ENCODE measurements at places on chromosomes 3 and 15. TPM values are rescaled to one million over a fixed set of nuclear protein-coding genes. Genes with fewer than 3 reads are reported as not detected.

Gene C3orf52
- 0.50 TPM for total RNA-seq

Gene CFAP20DC
- total RNA-seq = 1.7 TPM

Gene NEK10
- 0.64 TPM for total RNA-seq

Gene SCG5
- total RNA-seq = 4.7 TPM

DNA sequence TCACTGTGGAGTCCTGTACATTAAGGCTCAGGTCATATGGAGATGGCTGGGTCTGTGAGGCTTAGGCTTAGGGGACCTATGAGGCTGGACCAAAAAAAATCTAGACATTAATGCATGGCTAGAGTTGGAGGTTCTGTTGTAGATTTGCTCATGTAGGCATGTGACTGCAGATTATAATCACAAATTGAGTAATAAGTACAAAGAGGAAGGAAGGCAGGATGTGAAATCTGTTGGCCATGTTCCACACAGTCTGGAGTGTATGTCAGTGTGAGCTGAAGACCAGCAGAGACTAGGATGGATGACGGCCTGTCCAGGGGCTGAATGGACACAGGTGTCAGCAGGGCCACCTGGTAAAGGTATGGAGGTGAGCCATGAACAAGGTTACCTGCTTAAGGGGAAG lies at the start of gene ST3GAL6:
TSS of gene ST3GAL6 (plus strand) at position 265 of the 400 bp plus-strand sequence. CDS start 5,101 bp downstream, outside the sequence.
- H3K27ac ChIP-seq = no peak within 1 kb of the TSS
- peak; percentile 69 for DNase-seq
- H3K4me3 ChIP-seq = peak within 1 kb of the TSS; percentile 18

DNA sequence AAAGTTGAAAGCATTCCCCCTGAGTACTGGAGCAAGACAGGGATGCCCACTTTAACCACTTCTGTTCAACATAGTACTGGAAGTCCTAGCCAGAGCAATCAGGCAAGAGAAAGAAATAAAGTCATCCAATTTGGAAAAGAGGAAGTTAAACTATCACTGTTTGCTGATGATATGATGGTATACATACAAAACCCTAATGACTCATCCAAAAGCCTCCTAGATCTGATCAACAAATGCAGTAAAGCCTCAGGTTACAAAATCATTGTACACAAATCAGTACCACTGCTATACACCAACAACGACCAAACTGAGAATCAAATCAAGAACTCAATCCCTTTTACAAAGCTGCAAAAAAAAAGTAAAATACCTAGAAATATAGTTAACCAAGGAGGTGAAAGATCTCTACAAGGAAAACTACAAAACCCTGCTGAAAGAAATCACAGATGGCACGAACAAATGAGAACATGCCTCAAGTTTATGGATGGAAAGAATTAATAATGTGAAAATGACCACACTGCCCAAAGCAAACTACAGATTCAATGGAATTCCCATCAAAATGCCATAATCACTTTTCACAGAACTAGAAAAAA lies 40.3 kb downstream of the RPL39L start:
- H3K4me3 ChIP-seq = no peak overlapping the region
- no peaks in the 10 kb centered on the region for H3K27me3 ChIP-seq

Gene CTXN2
- not detected for total RNA-seq

- no peaks in the 10 kb centered on the region for H3K27me3 ChIP-seq
- no peaks in the 10 kb centered on the region for H3K4me1 ChIP-seq
- no peak for DNase-seq
- no peak overlapping the region for H3K27ac ChIP-seq
Observed at GRCh38 chr15:69508659-69509058, 56.0 kb downstream of the RPLP1 start.

Gene TIMP4
- total RNA-seq = 0.35 TPM

GRCh38 chr3:41199866-41200668 lies 762 bp downstream of the CTNNB1 start:
- no peaks in the 10 kb centered on the region for H3K36me3 ChIP-seq
- H3K4me3 ChIP-seq = peak overlapping the region; percentile 92
- no peak for DNase-seq
- H3K27me3 ChIP-seq = no peaks in the 10 kb centered on the region

DNA sequence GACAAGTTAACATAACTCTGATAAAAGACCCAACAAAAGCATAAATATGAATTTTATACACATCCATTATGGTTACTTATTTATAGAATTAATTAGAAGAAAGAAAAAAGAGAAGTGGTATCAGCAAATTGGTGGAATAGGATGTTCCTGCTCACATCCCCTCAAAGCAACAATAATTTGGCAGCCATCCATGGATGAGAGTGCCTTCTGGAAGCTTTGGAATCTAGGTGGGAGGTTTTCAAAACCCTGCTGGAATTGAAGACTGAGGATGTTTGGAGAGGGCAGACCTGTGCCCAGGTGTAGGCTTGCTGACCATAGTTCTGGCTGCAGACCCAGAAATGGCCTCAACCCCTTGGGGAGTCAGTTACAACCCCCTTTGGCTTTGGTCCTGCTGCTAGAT lies 91.2 kb downstream of the EDEM1 start:
- no peak overlapping the region for H3K27ac ChIP-seq
- H3K4me3 ChIP-seq = no peak overlapping the region

Gene THBS1
- 253 TPM for total RNA-seq

Gene CCNB2
- total RNA-seq = 0.13 TPM

Gene SLC22A13
- 0.16 TPM for total RNA-seq

Gene ZNF80
- total RNA-seq = not detected

- no peaks in the 10 kb centered on the region for H3K4me1 ChIP-seq
- no peak overlapping the region for H3K27ac ChIP-seq
- no peak overlapping the region for H3K4me3 ChIP-seq
- H3K27me3 ChIP-seq = no peaks in the 10 kb centered on the region
Observed at GRCh38 chr3:157824281-157824680, 281.9 kb downstream of the SHOX2 start.

- H3K4me1 ChIP-seq = no peaks in the 10 kb centered on the region
- no peaks in the 10 kb centered on the region for H3K36me3 ChIP-seq
- H3K4me3 ChIP-seq = no peak overlapping the region
- H3K27me3 ChIP-seq = no peaks in the 10 kb centered on the region
- no peak for DNase-seq
Observed at GRCh38 chr15:100893964-100894295, 14.3 kb downstream of the ALDH1A3 start.

Gene TNNC1
- 0.55 TPM for total RNA-seq

Measured in right lobe of liver (tissue), 6 donors.